Glomerular endothelial cell (primary cell): ENCODE measurements at places on chromosomes 3 and 15. TPM values are rescaled to one million over a fixed set of nuclear protein-coding genes. Genes with fewer than 3 reads are reported as not detected.

Gene CCDC66
- 4.3 and 20.1 TPM in 2 replicates for total RNA-seq

Gene SPATA12
- total RNA-seq, result 0.15 and 0.18 TPM in 2 replicates

Gene PRSS50
- not detected in 2 replicates for total RNA-seq

Gene DTWD1
- total RNA-seq, result 8.6 and 12.6 TPM in 2 replicates

Gene CCK
- total RNA-seq, result not detected in 2 replicates

Gene NRROS
- total RNA-seq, result 12.4 and 16.4 TPM in 2 replicates

Gene CHMP2B
- 28.2 and 28.5 TPM in 2 replicates for total RNA-seq

Gene MAP1A
- total RNA-seq, result 9.4 and 10.8 TPM in 2 replicates

Gene FGF7
- 0.64 TPM in 1 of 2 replicates, not detected in the other for total RNA-seq

Gene ACKR4
- total RNA-seq, result 0.58 and 0.64 TPM in 2 replicates

Gene MINAR1
- total RNA-seq, result 0.29 and 1.5 TPM in 2 replicates

Gene SLC51A
- not detected in 2 replicates for total RNA-seq

Gene EIF4E3
- total RNA-seq, result 4.2 and 4.7 TPM in 2 replicates

Gene ADGRG7
- not detected in 2 replicates for total RNA-seq

Gene MYH15
- 0.06 and 0.10 TPM in 2 replicates for total RNA-seq

Gene GCSAM
- not detected in 2 replicates for total RNA-seq

Gene PDE8A
- 24.3 and 38.5 TPM in 2 replicates for total RNA-seq

Gene KBTBD13
- not detected in 2 replicates for total RNA-seq

Gene PDCD10
- total RNA-seq, result 65.2 and 75.2 TPM in 2 replicates

Gene CCR3
- not detected in 2 replicates for total RNA-seq

Gene GATM
- not detected in 2 replicates for total RNA-seq

Gene SLC6A20
- total RNA-seq, result not detected in 2 replicates

Gene NAALADL2
- total RNA-seq, result 0.19 and 1.3 TPM in 2 replicates

Gene NDUFB5
- total RNA-seq, result 79.6 and 119 TPM in 2 replicates

Gene C2CD4A
- 0.05 and 1.1 TPM in 2 replicates for total RNA-seq

Gene EXD1
- total RNA-seq, result 0.53 TPM in 1 of 2 replicates, not detected in the other

Gene HDGFL3
- total RNA-seq, result 42.0 and 66.2 TPM in 2 replicates

Gene ZBTB38
- total RNA-seq, result 79.4 and 82.7 TPM in 2 replicates

Gene FGF12
- total RNA-seq, result 2.1 and 6.4 TPM in 2 replicates

Gene C3orf85
- total RNA-seq, result not detected in 2 replicates

Gene GPR62
- total RNA-seq, result 0.06 TPM in 1 of 2 replicates, not detected in the other

Gene CPLX3
- not detected in 2 replicates for total RNA-seq

Gene SACM1L
- 18.1 and 27.8 TPM in 2 replicates for total RNA-seq

Gene LAMB2
- total RNA-seq, result 1,071 and 1,381 TPM in 2 replicates

Gene MEGF11
- total RNA-seq, result 0.18 and 0.73 TPM in 2 replicates

Gene ABI3BP
- total RNA-seq, result 0.39 and 7.3 TPM in 2 replicates

Gene NOX5
- 0.18 TPM in 1 of 2 replicates, not detected in the other for total RNA-seq

Gene GOLGA8R
- total RNA-seq, result 1.1 and 1.5 TPM in 2 replicates

Gene GRK7
- total RNA-seq, result not detected in 2 replicates

Gene TGM5
- total RNA-seq, result not detected in 2 replicates

Gene UQCRC1
- 207 and 225 TPM in 2 replicates for total RNA-seq

Gene KY
- total RNA-seq, result 0.06 TPM in 1 of 2 replicates, not detected in the other

Gene SNAP23
- 106 and 118 TPM in 2 replicates for total RNA-seq

Gene FBXW12
- not detected in 2 replicates for total RNA-seq

Gene SLC28A2
- total RNA-seq, result not detected in 2 replicates

Gene DPP8
- total RNA-seq, result 22.3 and 35.8 TPM in 2 replicates

Gene WDR72
- total RNA-seq, result 0.34 TPM in 1 of 2 replicates, not detected in the other

Gene LRRC49
- total RNA-seq, result 4.5 and 6.7 TPM in 2 replicates

Gene SPSB4
- total RNA-seq, result 0.53 TPM in 1 of 2 replicates, not detected in the other

Gene CISH
- 1.9 and 2.5 TPM in 2 replicates for total RNA-seq

Gene RETNLB
- total RNA-seq, result not detected in 2 replicates

Gene DUOX2
- not detected in 2 replicates for total RNA-seq

Gene ARL6
- total RNA-seq, result 6.1 and 11.1 TPM in 2 replicates

Gene THBS1
- total RNA-seq, result 2,289 and 4,309 TPM in 2 replicates

Gene SNAPC5
- 12.1 and 24.7 TPM in 2 replicates for total RNA-seq
